ENCODE measurements at places on chromosomes 3 and 15.

- no peak for DNase-seq
Observed at GRCh38 chr15:70063261-70063925, 34.3 kb downstream of the TLE3 start.

- DNase-seq = no peak
Observed at GRCh38 chr15:92092289-92093105, 239.0 kb downstream of the SLCO3A1 start.

- no peak for DNase-seq
Observed at GRCh38 chr3:130456540-130456939, 60.4 kb upstream of the COL6A6 start.

DNA sequence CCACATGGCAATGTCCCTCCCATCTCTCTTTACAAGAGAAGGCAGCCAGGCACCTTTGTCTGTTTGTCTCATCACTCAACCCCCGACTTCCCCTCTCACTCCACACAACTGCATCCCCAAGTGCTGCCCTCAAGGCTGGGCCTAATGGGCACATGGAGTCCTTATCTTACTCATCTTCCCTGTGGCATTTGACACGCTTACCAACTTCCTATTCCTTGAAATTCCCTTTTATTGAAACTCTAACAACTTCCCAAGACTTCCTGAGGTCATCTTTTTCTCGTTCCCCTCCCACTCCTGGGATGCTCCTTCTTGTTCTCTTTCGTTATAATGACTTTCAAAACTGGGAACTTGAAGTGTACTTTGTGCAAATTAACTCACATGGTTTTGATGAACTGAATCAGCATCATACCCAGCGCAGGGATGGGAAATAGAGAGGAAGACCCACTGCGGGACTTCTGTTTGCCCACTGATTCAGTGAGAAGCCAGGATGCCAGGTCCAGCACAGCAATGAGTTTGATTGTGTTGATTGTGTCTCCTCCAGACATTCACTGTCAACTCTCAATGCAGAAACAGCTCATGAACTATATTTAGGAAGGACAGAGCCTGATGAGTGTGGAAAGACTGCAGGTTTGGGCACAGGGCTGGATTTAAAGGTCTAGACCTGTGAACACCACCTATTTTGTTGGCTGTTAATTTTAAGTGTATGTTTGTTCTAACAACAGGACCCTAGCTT, 104.7 kb upstream of the TNIK start:
- no peak for DNase-seq

- DNase-seq = no peak
Observed at GRCh38 chr3:56251343-56251945, 216.8 kb downstream of the ERC2 start.
